Activated CD4-positive, alpha-beta T cell treated with anti-CD3 and anti-CD28 coated beads, Interleukin-2, amount 10 ng/mL, durations not matched to agents 7 days and 5 days (primary cell): ENCODE measurements at places on chromosomes 2 and 18. TPM values are rescaled to one million over a fixed set of nuclear protein-coding genes. Genes with fewer than 3 reads are reported as not detected.

- DNase-seq, result no peak
Observed at GRCh38 chr2:158060835-158061435, 40.7 kb upstream of the UPP2 start.

DNA sequence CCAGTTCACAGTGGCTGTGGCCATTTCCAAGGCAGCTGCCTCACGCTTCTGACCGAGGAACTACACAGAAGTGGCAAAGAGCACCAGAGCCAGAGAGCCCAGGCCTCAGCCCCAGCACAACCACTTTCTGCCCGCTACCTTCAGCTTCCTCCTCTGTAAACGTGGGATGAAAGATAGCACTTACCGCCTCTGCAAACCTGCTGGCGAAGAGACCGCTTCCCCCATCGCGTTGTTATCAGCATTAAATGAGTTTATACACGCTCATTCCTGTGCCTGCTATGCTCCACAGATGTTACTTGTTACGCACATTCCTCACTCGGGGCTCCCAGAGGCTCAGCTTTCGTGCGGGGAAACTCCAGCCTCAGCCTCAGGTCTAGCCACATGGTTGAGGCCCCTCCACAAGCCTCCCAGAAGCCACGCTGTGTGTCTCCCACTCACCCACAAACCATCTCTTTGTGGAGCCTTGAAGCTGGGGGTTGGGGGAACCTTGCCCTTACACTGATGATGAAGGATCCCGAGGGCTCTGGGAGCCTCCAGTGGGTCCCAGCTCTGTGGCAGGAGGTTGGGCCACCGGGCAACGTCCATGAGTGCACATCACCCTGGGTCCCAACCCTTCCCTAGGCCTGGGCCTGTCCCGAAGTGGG lies 63.3 kb upstream of the SMAD7 start:
- DNase-seq, result no peak

DNAH7 gene
- 0.04 TPM for total RNA-seq

DNA sequence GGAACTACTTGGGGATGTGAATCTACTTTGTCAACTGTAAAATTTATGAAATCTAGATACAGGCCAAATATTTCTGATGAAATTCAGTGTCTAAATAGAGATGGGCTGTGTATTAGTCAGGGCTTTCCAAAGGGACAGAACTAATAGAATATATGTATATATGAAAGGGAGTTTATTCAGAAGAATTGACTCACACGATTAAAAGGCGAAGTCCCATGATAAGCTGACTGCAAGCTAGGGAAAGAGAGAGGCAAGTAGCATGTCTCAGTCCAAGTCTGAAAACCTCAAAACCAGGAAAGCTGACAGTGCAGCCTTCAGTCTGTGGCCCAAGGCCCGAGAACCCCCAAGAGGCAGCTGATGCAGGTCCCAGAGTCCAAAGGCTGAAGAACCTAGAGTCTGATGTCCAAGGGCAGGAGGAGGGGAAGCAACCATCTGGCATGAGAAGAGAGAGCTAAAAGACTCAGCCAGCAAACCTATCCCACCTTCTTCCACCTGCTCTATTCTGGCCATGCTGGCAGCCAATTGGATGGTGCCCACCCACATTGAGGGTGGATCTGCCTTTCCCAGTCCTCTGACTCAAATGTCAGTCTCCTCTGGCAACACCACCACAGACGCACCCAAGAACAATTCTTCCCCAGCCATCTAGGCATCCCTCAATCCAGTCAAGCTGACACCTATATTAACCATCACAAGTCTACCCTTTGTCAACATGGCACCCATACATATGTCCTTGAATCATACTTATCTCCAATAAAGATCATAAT lies 29.3 kb upstream of the MEX3C start:
- DNase-seq, result no peak

- DNase-seq, result no peak
Observed at GRCh38 chr2:64410671-64411070, 43.3 kb upstream of the LGALSL start.

DNA sequence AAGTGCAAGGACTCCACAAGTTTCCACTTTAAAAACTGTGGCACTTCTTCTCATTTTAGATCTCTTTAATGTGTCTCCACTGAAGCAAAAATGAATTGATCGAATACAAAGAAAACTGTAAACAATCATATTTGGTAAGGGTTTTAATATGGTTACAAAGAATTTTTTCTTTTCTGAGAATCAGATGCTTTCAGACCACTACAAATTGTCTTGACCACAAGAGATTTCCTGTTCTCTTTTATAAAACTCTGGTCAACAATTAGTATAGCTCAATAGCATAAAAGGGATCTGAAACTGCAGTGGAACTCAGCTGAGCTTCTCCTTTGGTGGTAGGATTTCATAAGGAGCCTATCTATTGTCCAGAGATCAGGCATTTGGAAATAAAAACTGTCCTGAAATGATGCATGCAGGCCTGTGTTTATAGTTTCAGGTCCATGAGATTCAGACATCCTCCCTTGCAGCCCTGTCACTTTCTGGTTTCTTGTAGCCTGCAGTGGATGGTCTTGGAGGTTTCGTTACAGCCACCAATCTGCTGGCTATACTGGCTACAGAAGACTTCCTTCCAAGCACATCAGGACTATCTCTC lies 120.0 kb downstream of the DOCK10 start:
- no peak for DNase-seq

TUBA3E gene
- not detected for total RNA-seq
